Activated CD4-positive, alpha-beta T cell treated with anti-CD3 and anti-CD28 coated beads, Interleukin-2, amount 50 U/mL, for 24 hours (primary cell): ENCODE measurements at places on chromosomes 6 and 20.
A peak's percentile ranks its signal among the peaks of the same experiment; 100 is the strongest.

DNA sequence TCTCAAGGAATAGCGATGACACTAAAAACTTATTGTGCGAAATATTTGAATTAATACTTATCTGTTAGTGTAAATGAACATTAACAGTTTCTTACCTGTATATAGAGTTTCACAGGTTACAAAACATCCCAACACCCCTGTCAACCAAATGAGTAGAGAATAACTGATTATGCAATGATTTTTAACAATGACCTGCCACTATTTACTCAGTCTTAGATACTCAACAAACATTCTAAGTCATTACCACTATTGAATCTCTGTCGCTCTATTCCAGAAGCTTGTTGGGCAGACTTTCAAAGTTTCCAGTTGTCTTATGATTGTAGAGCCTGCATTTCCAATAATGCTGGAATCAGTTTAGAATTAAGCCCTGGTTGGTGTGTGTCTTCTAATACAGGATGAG lies 85.5 kb downstream of the RNF182 start:
- no peak for DNase-seq

DNA sequence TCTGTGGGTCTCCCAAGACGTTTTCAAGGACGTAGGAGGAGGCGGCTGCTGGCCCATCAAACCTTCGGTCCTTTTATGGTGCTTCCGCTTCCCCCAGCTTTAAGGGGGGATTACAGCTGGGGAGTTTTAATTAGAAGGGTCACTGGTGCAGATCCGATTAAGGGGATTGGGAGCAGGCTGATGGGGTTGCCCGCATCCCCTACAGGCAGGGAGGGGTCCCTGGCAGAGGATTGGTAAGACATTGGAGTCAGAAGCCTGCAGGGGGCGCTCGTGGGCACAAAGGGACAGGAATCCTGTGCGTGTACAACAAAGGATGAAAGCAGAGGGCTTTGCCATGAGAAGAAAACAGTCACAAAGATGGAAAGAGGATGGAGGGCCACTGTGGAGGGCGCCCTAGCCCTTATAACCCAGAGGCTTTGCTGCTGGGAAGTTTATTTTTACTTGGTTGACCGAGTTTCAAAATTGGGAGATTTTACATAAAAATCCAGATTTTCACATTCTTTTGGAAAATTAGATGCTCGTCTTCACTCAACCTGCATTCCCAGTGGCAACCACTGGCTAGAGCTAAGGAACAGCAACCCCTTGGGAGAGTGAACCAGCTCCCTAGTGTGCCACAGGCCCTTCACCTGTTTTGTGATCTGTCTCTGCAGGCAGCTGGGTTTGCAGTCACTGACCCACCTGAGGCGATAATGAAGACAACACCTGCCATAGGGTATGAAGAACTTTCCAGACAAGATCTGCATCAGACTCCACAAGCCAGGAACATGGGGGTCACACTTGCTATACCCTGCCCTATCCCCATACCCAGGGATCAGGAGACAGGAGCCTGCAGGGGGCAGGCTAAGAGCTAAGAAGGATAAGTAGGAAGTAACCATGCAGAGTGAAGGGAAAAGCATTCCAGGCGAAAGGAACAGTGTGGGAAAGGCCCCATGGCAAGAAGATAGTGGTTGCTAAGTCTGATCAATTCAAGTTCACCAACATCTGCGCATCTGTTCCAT lies 97.7 kb downstream of the KCNB1 start:
- peak; percentile 38 for DNase-seq

DNA sequence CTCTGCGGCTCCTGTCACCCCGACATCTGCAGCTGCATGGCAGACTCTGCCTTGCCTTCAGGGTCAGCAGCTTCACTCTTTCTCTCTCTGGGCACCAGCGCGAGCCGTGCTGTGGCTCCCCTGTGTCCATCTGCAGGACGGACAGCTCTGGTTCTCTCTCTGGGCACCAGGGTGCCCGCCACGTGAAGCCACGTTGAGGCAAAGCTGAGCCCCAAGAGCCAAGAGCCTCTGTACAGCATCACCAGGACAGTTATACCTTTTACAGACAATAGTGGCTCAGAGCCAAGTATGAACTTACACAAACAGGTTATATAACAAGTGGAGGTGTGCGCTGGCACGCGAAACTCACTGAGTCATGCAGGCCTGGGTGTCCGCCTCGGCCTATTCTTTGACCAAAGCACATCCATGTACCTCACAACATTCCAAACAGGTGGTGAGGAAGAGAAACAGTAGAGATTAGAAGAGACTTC lies 50.8 kb downstream of the FAM50B start:
- no peak for DNase-seq

DNA sequence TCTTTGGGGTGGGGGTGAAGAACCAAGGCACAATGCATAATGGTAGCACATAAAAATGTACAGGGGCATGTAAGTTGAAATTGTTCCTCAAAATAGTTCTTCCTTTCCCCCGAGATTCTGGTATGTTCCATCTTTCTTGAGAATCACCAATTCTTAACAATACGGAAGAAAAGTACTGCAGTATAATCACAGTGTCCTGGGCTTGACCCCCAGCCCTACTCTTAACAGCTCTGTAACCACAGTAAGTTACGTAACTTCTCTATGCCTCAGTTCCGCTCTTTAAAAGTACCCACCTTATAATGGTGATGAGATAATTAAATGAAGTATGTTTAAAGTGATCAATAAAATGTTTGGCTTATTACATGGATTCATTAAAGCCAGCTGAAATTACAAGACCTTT lies 104.5 kb downstream of the SMLR1 start:
- no peak for DNase-seq

DNA sequence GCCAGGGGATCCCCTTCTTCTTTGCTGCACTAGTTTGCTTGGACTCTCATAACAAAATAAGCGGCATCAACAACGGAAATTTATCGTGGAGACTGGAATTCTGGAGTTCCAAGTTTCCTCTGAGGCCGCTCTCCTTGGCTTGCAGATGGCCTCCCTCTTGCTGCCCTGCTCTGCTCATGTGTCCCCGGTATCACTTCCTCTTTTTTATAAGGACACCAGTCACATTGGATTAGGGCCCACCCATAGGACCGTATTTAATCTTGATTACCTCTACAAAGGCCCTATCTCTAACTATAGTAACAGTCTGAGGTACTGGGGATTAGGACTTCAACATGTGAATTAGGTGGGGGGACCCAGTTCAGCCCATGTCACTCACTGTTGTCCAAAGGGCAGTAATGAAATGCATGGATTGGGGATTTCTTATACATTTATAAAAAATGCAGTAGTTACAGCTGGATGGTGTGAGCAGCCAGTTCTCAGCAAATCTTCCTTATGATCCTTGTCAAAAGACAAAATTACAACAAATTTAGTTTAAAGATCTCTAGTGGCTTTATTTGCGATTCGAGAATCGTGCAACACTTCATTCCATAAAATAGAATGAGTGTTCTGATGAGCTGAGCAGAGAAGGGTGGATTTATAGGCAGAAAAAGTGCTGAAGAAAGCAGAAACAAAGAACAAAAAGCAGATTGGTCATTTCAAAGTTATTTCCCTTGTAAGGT lies 59.3 kb upstream of the AKAP12 start:
- DNase-seq = no peak

DNA sequence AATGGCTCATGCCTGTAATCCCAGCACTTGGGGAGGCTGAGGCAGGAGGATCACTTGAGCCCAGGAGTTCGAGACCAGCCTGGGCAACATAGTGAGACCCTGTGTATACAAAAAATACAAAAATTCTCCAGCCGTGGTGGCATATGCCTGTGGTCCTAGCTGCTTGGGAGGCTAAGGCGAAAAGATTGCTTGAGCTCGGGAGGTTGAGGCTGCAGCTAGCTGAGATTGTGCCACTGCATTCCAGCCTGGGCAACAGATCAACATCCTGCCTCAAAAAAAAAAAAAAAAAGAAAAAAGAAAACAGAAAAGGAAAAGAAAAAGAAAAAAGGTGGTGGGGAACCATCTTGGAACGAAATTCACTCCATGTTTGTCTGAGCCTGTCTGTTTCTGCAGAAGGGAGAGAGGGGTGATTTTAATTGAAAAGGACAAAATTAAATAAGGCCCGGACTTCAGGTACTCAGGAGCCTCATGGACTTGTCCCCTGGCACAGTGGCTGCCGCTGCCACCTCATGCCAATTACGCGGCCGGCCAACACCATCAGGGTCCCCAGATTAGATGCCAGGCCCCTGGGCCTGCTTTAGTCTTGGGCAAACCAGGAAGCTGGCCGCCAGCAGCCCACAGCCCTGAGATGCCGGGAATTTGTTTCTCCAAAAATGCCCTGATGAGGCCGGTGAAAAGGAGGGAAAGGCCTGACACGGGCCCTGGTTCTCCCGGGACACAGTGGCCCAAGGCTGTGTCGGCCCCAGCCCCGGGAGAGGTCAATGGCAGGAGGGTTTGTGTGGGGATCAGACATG lies 37.8 kb upstream of the STX16 start:
- DNase-seq = no peak

- no peak for DNase-seq
Observed at GRCh38 chr20:25090492-25091429, 8.8 kb upstream of the VSX1 start.

DNA sequence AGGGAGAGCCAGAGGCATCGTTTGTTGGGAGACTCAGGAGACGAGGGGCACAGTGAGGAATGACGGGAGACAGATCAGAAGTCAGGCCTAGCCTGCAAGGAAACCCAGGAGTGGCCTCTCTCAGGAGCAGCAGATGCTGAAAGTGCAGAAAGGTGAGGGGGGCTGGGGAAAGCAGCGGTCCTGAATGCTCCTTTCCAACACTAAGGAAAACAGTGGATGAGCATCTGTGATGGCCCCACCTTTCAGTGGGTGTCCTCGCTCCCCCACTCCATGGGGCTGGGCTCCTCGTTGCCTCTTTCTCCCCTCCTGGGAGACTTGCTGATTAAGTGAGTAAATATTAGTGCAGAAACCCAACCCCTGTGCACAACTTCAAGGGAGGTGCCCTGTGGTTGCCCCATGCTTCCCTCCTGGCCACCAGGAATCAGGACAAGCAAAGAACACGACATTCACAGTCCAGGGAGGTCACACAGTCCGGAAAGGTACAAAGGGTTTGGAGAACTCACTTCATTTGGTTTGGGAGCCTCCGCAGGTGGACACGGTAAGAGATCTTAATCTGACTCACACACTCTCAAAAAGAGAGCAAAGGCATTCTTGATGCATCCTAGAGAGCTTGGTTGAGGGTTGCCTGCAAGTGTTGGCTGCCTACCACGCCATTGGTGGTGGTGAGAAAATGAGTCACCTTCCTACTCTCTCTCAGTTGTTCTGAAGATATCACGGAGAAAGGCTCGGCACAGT lies 9.7 kb upstream of the BPIFB1 start:
- no peak for DNase-seq

DNA sequence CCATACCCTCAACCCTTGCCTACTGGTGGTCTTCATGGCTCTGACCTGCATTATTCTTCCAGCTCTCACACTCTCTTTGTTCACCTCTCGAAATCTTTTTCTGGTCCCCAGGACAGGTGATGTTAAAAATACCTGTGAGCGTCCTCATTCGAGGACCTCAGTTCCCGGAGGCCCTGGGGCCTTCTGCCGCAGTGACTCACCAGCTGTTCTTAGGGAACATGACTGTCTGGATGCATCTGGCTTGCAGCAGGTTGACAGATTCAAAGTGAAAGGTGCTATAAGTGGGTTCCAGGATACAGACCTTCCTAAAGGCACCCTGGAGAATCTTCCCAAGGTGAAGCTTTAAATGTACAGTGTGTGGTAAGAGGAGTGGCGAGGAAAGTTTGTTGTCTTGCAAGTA lies 210.4 kb upstream of the KCNG1 start:
- no peak for DNase-seq

DNA sequence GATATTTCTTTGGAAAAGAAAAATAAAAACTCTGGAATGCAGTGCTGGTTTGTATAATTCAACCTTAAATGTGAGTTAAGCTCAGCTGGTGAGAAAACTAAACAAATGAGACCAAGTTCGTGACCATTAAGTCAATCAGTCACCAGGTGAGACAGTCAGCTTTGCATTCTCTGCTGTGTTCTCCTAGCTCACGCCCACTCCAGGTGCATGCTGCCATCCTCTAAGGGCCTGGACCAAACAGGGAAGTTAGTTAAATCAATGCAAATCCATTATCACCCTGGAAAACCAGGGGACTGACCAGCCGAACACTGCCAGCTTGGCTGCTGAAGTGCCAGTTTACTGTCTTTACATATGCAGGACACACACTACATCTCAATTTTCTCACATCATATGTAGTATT lies 7.2 kb downstream of the TPBG start:
- DNase-seq = no peak

DNA sequence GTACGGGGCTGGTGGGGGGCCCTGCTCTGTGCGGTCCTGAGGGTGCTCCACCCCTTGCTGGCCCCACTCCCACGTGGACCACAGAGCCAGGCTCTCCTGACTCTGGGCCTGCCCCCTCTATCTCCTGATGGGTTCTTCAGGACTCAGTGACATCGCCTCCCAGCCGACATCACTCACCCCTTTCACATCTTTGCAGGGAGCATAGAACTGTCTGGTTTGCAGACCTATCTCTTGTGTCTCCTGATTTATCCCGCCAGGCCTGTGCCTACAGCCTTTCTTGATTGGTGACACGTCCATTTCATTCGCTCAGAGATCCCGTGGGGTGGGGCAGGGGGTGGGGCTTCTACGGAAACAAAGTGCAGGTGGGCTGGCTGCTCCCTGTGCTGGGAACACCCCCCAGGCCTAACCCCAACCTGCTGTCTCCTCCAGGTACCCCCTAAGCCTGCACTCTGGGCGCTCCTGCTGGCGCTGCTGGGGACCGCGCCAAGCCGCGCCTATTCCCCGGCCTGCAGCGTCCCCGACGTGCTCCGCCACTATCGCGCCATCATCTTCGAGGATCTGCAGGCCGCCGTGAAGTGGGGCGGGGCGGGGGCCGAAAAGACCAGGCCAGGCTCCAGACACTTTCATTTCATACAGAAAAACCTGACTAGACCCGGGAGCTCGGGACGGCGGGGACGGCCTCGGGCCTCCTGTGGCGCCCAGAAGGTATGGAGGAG lies 1.7 kb downstream of the C20orf204 start:
- DNase-seq = no peak

DNA sequence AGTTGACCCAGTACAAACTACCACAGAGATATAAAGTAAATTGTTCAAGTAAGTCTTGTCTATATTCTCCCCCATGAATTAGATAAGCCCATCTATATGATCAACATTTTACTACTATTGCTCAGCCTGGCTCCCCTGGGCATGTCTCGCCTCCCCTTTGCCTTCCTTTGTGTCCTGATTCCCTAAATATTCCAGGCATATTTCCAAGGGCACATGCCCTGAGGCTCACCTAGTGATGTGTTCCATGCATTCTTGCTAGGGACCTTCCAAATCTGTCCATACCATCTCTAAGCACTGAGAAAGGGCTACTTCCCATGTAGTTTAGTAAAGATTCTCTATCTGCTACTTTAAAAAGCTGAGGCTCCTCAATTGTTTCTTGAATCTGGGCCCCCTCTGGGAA lies 309.5 kb upstream of the PRND start:
- no peak for DNase-seq

DNA sequence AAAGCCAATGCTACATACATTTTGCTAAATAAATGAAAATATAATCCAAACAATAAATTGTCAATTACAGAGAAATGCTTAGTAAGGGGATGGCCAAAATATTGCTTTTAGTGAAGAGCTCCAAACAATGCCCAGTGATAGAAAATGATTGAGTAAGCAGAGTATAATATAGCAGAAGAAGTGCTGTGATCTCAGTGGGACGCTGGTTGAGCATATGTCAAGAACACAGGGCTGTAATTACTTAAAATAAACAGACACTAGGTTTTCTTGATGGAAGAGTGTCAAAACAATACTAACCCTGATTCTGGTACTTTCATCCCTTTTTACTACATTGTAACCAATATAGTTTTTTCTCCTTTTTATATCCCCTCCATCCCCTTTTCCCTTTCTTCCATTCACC lies 150.3 kb downstream of the GRIK2 start:
- DNase-seq = no peak
